NCI-H82 (cell line): ENCODE measurements at places on chromosomes 11 and 22.

GRCh38 chr22:39351689-39352214 lies 2.0 kb downstream of the SYNGR1 start:
- no peak for DNase-seq

- DNase-seq = no peak
Observed at GRCh38 chr11:106540001-106540400, 462.5 kb downstream of the AASDHPPT start.

DNA sequence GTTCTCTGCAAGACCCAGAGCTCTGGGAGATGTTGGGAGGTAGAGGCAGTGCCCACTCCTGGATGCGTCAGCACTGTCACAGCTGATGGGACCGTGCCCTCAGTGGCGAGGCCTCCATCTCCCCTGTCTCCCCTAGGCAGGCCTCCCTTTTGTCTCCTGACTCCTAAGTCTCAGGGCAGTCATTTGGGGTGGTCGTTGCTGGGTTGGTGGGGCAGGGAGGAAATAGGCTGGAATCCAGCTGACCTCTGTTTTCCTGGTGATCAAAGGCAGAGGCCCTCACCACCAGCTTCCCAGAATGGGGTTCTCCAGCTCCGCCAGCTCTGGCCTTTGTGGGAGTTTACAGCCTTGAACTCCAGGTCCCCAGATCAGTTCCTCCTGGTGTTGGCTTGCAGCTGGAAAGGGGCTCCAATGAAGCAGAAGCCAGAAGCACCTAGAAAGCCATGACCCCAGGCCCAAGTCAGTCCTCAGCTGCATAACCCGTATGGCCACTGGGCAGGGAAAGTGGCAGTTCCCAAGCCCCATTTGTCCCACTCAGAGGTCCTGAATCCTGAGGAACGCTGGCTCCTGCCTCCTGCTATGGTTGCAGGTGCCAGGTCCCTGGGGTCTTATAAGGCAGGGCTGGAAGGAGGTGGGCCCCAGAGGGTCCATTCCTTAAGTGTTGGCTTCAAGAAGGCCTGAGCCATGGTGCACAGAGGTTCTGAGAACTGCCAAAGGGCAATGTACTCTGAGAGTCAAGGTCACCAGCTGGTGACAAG lies 7.3 kb upstream of the FXYD2 start:
- DNase-seq = no peak

- no peak for DNase-seq
Observed at GRCh38 chr11:69352166-69352565, 58.2 kb downstream of the MYEOV start.

GRCh38 chr22:46052801-46053562 lies 76.0 kb upstream of the WNT7B start:
- no peak for DNase-seq

DNA sequence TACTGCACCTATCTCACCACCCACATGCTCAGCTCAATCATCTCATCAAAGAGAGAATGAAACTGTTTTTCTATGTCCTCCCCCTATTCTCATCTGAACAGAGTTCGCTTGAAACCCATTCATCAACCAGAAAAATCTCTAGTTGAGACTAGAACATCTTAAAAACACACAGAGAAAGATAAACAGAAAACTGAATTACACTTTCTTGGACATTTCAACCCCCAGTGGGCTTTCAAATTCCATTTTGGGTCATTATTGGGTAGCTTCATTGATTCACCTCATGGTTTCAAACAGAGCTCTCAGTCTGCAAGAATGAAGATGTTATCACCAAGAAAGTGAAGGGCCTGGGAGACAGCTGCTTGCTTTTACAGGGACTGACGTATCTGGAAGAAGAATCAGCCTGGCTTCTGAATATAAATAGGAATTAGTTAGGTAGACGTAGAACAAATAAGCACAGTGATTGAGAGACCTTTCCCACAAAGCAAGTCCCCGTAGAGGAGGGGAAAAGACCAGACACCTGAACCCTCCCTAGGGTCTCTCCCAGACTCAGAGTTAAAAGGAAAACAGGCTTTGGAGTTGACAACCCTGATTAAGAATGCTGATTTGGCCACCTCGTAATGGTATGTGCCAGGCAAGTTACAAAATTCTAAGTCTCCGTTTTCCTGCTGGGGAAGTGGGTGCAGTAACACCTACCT lies 155.7 kb downstream of the BBOX1 start:
- no peak for DNase-seq

DNA sequence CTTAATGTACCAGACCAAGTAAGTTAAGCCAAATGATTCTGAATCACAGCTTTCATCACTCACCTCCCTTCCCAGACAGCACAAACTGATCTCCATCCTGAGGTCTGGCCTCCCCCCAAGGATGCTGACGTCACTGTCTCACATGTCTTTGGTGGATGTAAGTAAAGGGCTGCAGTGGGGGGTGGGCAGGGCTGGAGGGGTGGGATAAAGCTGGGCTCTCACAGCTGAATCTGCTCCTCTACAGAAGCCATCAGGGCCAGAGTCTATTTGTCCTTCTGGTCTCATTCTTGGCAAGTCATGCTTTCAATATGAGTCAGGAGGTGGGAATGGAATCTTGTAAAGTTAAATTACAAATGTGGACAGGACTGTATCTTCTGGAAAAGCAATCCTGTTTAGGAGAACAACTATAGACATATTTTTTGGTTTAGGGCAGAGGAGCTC lies 32.7 kb downstream of the P4HA3 start:
- no peak for DNase-seq

DNA sequence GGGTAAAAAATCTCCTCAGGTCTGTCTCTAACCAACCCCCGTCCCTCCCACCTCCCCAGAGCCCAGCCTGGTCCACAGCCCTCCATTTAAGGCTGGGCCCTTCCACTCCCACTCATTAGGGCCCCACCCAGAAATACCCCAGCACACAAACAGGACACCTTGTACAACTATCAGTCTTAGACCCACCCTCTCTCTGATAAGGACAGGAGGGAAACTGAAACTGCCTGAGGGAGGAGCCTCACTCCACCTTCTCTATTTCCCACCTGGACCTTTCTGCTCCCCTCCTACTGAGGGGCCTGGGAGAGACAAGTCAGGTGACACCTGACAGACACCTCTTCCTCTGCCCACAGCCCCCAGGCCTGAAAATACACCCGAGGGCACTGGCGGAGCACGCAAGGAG lies 90.2 kb downstream of the PLEKHA7 start:
- no peak for DNase-seq

DNA sequence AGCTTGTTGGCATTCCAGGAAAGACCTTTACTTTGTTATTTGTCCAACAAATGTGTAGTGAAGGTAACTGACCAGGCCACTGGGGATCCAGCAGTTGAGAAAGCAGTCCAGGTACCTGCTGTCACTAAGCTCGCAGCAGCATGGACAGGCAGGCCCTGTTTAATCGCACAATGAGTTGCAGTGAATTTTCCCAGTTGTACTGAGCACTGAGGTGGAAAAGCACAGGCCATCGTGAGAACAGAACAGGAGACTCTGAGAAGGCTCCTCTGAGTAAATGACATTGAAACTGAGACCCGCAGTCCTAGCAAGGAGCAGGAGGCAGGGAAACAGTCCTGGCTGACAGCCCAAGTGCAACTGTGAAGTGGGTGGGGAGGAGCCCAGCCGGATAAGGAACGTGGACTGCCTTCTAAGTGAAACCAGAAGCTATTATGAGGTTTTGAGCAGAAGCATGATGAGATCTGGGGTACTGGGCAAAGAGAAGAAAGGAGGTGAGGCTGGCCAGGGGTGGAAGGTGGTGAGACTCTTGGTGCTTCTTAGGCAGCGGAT lies 39.8 kb upstream of the CDON start:
- no peak for DNase-seq

- no peak for DNase-seq
Observed at GRCh38 chr11:44816761-44817160, 90.0 kb downstream of the TSPAN18 start.

DNA sequence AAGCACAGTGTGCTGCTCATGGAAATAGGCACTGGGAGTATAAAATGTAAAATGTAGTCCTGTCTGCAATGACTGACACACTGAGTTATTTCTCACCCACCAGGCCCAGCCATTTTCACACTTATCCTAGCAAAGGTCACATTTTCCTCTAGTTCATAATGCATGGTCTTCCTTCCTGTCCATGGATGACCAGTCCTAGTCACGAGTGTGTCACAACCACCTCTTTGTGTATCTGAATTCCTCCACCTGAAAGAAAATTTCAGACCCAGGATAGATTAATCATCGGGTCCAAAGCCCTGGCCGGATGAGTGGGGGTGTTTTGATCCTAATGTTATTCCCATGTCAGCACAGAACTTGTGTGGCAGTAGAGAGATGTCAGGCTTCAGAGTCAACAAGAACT lies at the start of gene MRGPRX4:
Gene MRGPRX4 (plus strand): TSS at position 172 of the 400 bp plus-strand sequence. CDS start 420 bp downstream, outside the sequence.
- no peak for DNase-seq

DNA sequence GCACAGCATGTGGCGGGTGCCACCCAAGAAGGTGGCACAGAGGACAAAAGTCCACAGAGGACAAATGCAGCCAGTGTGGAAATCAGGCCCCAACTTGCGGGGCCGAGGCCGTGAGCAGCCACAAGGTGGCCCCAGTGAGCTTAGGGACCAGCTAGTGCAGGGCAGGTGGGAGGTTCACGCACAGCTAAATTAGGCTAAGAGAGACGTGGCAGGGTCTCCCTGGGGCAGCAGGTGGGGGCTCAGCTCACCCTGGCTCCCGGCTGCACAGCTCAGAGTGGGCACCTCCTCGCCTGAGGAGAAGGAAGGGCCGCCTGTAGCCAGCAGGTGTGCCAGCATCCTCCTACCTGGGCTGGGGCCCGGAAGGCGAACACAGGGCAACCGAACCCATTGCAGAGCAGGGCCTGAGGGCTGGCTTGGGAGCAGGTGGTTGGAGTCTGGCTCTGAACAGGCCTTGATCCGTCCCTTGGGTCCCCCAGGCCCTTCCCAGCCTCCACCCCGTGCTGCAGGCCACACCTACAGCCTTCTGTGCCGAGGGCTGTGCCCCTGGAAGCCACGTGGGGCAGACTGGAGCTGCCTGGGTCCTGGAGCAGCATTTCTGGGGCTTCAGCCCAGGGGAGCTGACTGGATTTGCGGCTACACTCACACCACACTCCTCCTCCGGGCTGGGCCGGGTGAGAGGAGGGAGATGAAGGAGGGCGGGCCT lies 26.1 kb upstream of the CELSR1 start:
- DNase-seq = peak; percentile 94

GRCh38 chr11:126212089-126212660 lies 593 bp downstream of the FAM118B start:
- no peak for DNase-seq

- DNase-seq = no peak
Observed at GRCh38 chr11:127890030-127890615, 697.2 kb downstream of the ETS1 start.

DNA sequence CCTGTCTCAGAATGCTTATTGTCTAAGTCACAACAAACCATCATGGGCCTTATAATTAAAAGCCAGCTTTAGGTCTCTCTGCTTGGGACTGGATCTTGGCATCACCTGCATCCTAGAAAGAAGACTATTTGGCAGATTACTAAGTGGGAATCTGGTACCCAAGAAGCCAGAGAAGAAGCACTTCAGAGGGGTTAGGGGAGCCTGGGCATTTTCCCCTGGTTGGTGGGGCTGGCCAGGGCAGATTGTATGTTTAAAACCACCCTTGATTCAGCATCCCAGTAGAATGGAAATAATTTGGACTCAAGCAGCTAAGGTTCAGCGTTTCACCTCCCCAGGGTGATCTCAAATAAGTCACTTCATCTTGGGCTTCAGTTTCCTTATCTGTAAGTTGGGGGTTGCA lies 193.7 kb downstream of the MIAT start:
- DNase-seq = no peak

- DNase-seq = peak; percentile 78
Observed at GRCh38 chr11:47373876-47374719, 4.2 kb downstream of the SPI1 start.

- DNase-seq = no peak
Observed at GRCh38 chr11:72081821-72082453, 1.3 kb downstream of the LRRC51 start.

DNA sequence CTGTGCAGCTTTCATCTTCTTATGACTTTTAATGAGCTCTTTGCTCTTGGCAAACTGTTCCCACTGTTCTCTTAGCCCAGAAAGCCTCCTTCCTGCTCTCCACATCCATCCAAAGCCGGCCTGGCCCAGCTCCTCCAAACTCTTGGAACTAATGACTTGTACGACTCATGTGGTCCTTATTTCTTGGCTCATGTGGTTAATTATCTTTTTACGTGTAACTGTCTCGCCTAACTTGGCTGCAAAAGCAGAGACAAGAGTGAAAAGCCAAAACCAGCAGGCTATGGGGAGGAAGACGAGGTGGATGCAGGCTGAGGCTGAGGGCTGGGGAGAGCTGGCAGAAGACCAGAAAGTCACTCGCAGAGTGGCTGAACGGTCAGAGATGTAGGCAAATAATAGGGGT lies 5.5 kb downstream of the CSNK2A3 start:
- no peak for DNase-seq

DNA sequence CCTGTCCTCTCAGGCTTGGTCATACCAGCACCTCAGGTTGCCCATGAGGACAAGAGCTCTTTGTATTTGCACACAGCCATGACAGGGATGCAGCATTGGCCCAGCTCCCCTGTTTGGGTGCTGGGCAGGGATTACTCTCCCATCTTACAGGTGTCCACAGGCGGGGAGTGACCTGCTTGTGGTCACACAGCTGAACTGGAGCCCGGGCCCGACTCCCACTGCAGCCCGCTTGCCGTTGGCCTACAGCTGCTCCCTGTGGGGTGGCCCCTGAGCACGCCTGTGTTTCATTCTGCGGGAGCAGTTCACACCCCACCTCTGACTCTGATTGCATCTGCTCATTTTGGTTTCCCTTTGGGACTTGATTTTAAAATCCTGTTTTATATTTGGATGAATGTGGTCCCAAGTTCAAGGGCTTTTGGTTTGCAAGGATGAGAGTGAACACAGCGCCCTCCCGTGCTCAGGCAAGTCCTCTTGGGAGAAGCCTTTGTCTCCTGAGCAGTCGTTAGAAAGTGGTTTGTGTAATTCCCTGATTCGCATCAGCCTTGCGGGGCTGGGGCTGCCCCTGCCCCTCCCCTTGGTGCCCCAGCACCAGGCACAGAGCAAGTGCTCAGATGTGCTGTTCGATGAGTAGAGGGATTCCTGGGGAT lies 9.3 kb downstream of the PICK1 start:
- DNase-seq = no peak

DNA sequence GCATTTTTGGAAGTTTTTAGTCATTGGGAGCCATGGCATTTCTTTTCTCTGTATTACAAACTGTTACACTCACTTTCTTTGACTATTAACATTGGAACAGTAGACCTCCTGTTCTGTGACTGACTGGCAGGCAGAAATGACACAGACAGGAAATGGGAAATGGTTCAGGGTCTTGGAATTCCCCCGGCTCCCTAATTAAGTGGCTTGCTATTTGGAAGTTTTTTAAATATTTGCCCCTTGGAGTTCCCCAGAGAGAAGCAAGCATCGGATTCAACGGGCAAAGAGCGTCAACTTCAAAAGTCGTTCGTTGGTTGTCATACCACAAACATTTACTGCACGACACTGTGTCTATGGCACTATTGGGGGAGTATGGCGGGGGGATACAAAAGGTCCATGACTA lies 1.1 kb upstream of the BIRC2 start:
- no peak for DNase-seq
